ENCODE measurements at places on chromosomes 2 and 18.

- DNase-seq, result no peak
Observed at GRCh38 chr2:104787298-104788065, 66.4 kb upstream of the POU3F3 start.

GRCh38 chr2:205929246-205929942 is 156.6 kb downstream of the INO80D start:
- DNase-seq, result no peak

DNA sequence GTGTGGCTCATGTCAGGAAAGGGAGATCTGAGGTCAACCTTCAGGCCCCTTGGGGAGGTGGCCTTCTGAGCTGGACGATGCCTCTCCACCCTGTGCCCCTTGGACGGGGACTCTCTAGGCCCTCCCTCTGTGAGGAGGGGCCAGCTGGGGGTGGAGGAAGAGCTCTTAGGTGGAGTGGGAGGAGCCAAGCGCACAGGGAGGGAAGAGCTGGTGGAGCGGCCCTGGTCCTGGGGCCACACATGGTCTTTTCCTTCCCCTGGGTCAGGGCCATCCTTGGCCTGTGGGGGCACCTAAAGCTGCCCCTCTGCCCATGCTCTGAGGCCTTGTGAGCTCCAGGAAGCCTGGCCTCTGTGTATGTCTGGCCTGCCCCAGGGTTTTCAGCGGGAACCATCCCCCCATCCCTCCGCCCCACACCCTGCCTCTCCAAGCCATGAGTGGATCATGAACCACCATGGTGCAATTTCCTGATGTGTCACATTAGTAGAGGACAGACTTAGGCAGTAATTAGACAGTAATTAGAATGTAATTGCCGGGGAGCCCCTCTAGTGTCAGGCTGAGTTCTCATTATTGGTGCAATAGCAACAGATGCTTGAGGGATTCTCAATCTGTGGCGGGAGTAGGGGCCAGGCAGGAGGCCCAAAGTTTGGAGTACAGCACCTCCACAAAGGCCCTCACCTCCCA is 63.0 kb downstream of the GLI2 start:
- DNase-seq, result no peak

GRCh38 chr18:31643003-31643402 is 41.4 kb downstream of the B4GALT6 start:
- no peak for DNase-seq

DNA sequence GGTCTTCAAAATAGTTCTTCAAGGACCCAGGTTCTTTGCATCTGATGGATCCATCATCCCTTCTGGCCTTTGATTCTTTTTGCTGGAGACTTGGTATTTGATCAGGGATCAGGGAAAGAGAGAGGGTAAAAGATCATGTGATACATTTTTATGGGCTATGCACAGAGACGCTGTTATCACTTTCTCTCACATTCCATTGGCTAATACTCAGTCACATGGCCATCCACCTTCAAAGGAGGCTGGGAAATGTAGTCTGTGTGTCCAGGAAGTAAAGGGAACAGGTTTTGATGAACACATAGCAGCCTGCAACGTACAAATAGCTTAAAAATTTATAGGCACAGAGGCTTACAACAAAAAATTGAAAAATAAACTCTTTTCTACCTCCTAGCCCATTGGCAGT is 629.6 kb upstream of the FANCL start:
- no peak for DNase-seq

DNA sequence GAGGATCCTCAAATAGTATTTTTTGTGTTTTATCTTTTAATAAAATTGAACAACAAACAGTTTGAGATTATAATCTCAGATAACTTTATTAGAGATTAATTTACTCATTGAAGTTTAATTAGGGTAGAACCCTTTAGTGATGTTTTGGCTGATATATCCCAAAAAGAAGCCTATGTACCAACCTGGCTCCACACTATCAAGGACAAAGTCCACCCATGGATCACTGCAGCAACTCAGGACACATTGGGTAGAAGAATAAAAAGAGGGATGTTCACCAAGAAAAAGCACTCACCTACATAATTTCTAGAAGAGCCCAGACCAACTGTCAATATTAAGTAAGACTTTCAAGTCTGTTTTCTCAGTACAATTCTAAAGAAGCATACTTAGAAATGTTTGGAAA is 112.9 kb downstream of the EXOC6B start:
- no peak for DNase-seq

DNA sequence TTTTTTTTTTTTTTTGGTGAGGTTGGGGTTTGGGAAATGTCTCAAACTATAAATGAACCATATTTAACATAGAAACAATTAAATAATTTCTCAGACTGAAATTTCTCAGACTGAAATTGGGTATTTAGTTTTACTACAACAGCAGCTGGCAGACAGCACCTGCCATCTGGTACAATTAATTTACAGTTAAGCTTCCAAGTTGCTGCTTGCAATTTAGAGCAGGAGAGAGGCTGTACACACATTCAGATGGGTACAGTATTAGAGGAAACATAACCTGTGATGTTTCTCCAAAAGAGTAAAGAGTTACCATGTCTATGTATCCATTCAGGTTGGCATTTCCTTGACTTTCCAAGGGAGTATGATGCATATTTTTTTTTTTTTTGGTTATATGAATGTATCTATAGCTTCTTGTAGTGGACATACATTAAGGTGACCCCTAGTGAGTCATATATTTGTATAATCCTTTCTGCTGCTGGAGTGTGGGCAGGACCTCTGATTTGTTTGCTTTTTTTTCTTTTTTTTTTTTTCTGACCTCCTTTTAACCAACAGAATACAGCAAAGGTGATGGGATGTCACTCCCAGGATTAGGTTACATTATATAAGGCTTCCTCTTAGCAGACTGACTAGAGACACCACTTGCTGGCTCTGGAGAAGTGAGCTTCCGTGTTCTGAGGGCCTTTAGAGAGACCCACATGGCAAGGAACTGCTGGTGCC is 201.7 kb downstream of the PTH2R start:
- DNase-seq, result no peak

- DNase-seq, result no peak
Observed at GRCh38 chr2:138637061-138637460, 135.5 kb downstream of the SPOPL start.

GRCh38 chr2:203887677-203888076 is 20.1 kb downstream of the CTLA4 start:
- no peak for DNase-seq

- no peak for DNase-seq
Observed at GRCh38 chr2:118050386-118050785, 36.5 kb upstream of the CCDC93 start.

GRCh38 chr18:44699572-44700261 is 19.0 kb downstream of the SETBP1 start:
- no peak for DNase-seq

GRCh38 chr2:178477443-178478129 is 814 bp downstream of the FKBP7 start:
- no peak for DNase-seq

- no peak for DNase-seq
Observed at GRCh38 chr2:85589982-85590791, 5.4 kb upstream of the RNF181 start.

DNA sequence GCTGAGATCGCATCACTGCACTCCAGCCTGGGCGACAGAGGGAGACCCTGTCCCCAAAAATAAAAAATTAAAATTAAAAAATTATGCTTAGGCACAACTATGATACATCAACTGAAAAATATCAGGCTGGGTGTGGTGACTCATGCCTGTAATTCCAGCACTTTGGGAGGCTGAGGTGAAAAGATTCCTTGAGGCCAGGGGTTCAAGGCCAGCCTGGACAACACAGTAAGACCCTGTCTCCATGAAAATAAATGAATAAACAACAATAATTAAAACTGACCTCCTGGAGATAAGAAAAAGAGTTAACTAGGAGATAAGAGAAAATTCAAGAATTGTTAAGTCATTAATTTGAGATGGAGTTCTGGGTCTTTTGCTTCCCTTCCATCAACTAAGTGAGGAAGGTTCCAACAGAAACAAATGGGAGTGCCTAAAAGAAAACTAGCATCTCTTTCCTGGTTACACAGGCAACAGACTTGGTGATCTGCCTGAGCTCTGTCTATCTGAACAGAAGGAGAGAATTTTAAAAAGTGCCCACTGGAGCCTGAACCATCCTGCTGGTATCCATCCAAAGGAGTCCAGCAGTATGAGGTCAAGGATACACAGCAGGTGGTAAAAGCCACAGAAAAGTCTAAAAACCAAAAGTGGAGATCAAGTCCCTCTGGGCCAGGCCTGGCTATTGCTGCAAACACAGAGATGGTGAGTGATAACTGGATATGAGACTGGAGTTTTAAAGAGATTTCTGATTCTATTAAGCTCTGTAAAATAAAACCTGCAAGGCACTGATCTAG is 8.8 kb downstream of the PPM1G start:
- DNase-seq, result no peak

GRCh38 chr2:202069170-202070067 is 3.6 kb upstream of the KIAA2012 start:
- DNase-seq, result no peak

- no peak for DNase-seq
Observed at GRCh38 chr2:30135541-30135940, 11.3 kb upstream of the YPEL5 start.

- no peak for DNase-seq
Observed at GRCh38 chr2:229591611-229592010, 122.7 kb downstream of the DNER start.

- no peak for DNase-seq
Observed at GRCh38 chr18:27094621-27095020, 90.5 kb downstream of the CHST9 start.

GRCh38 chr2:42844901-42845821 is 52.8 kb upstream of the HAAO start:
- no peak for DNase-seq

DNA sequence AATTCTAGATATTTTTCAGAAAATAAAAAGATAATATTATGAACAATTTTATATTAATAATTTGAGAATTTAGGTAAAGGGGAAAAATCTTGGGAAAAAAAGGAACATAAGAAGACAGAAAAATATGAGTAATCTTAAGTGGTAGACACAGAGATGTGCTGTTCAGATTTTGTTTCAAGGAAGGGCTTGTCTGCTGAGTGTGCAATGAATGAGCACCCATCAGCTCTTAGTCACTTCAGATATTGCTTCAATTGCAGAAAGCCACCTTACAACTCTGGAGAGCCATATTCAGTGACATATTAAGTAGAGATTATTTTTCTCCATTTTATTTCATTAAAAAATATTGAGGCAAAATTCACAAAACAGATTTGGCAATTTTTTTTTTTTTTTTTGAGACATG is 282.0 kb upstream of the CHST9 start:
- DNase-seq, result no peak

DNA sequence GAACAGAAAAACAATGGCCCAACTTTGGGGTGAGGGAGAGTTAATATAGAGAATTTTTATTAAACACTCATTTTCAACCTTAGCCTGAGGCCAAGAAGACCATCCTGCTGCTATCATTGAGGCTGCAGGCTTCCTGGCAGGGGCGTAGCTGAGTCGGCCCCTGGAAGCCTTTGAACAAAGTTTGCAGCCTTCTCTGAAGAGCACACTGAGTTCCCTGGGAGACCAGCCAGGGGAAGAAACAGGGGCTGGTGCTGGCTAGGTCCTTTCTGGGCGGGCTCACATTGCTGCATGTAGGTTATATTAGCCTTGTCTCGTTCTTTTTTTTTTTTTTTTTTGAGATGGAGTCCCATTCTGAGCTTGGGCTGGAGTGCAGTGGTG is 126.8 kb upstream of the HS6ST1 start:
- DNase-seq, result no peak

- DNase-seq, result no peak
Observed at GRCh38 chr18:52577795-52578194, 237.8 kb downstream of the DCC start.

GRCh38 chr2:183222751-183223150 is 98.5 kb downstream of the NUP35 start:
- no peak for DNase-seq

DNA sequence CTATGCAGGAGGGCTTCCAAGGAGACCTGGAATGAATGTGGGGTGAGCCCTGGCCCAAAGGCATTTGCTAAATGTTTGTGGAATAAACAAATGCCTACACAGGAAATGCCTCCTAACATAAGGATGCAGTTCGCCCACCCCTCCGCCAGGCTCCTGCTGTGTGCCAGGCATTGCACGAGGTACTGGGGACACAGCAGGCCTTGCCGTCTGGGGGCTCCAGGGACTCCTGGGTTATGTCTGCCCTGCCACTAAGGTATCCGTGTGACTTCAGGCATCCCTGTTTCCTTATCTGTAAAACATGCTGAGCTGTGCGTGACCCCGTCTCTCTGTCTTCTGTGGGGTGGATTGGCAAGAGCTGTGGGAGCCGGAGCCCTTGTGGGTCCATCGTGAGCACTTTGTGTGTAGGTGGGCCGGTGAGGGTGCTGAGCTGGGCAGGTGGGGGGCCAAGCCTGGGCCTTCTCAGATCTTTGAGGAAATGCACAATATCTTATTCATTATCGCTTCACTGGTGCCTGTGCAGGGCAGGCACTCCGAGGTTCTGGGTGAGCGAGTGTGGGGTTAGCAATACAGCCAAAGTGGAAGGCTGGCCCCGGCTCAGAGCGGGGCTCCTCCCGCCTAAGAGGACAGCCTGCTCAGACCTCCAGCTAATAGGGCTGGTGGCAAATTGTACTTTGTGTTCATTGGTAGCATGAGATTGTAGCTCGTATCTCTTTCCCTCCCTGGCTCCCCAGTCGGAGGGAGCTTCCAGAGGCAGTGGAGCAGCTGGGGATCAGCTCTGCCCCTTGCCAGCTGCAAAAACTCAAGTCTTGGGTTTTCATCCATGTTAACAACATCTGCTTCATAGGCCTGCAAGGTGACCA is 126.8 kb downstream of the GLI2 start:
- no peak for DNase-seq

- DNase-seq, result no peak
Observed at GRCh38 chr2:232483923-232484627, 3.6 kb downstream of the ECEL1 start.

GRCh38 chr18:79720359-79720733 is 40.7 kb downstream of the CTDP1 start:
- DNase-seq, result no peak

GRCh38 chr2:71692621-71693277 is 239.4 kb downstream of the DYSF start:
- DNase-seq, result no peak

GRCh38 chr2:126881591-126881990 is 17.1 kb upstream of the TEX51 start:
- DNase-seq, result no peak

- DNase-seq, result no peak
Observed at GRCh38 chr2:188079196-188079595, 212.5 kb upstream of the GULP1 start.

- DNase-seq, result no peak
Observed at GRCh38 chr2:162972383-162972782, 133.8 kb upstream of the KCNH7 start.

GRCh38 chr2:227456102-227456501 is 15.9 kb upstream of the AGFG1 start:
- no peak for DNase-seq

DNA sequence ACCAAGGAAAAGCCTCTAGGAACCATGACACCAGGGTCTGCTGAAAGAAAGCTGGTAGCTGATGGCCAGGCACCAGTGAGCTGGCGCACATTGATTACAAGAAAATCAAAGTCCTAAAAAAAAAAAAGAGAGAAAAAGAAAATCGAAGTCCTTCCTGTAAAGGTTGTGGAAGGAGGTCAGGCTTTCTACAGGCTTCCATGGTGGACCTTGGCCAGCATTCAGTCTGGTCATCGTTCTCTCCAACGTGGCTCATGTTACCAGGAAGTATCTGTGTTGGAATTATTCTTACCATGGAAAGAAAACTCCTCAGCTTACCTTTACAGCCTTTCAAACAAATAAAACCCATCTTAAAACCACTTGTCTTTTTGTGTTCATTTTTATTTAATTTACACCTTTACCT is 65.6 kb downstream of the CYB5A start:
- DNase-seq, result no peak

- no peak for DNase-seq
Observed at GRCh38 chr2:137254052-137254451, 488.7 kb downstream of the THSD7B start.
